NCI-H1436 treated with DMSO at 0.1 percent for 48 hours (cell line): ENCODE measurements at places on chromosomes 12 and 14.

DNA sequence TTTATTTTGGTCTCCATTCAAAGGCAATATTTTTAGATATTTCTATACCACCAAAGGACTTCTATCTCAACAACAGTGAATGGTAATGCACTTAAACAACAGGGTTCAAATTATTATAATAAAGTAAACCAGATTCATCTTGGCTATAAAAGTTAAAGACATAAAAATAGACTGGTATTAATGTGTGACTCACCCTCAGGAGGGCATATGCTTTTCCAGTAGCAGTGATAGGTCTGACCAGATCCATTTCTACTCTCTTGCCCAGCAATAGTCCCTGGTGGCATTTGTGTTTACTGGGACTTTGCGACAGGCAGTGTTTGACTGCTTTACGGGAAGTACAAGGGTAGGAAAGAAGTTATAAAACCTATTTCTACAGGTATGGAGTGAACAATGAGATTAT, 353.2 kb upstream of the ATP2B1 start:
- DNase-seq, result no peak

GRCh38 chr14:92153581-92153980, 31.8 kb downstream of the CPSF2 start:
- no peak for DNase-seq

- no peak for DNase-seq
Measured at GRCh38 chr14:66330916-66331315, 155.3 kb upstream of the CCDC196 start.

DNA sequence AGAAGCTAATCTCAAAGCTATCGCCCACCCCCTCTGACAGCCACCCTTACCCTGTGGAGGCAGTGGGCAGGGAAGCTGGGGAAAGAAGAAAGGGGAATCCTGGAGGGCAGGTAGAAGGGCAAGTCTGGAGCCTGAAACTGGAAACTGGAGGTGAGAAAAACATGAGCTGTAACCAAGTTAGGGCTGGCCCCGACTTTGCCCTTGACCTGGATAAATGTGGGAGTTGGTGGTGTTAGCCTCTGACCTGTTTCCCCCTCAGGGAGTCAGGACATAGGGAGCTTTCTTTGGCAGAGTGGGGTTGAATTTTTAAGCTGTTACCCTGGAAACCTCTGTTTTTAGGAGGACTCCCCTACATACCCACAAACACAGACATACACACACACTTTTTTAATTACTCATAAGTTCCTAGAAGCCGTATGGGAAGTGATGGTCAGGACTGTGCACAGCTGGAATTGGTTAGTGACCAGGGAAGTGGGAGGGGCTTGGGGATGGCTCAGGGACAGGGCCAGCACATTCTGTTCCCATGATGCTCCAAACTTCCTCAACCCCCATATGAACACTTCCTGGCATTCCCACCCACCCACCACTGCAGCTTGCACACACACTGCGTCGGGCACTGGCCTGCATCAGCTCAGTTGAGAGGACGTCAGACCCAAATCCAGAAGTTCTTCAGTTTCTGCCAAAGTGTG, 5.0 kb upstream of the MMP19 start:
- no peak for DNase-seq

DNA sequence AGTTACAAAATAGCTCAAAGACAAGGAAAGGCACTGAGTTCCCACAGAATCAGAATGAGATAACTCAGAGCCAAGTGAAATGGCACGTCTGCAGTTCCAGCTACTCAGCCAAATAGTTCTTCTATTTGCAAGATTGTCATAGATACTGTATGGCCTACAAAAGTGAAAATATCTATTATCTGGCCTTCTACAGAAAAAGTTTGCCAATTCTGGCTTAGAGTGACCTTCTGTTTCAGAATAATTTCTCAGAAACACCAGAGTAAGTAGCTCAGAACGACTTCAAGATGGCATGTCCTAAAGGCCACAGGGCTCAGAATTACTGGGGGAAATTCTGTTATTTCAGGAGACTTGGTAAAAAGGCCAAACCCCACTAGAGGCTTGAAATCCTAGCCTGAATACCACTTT, 10.7 kb upstream of the RTRAF start:
- DNase-seq, result no peak

DNA sequence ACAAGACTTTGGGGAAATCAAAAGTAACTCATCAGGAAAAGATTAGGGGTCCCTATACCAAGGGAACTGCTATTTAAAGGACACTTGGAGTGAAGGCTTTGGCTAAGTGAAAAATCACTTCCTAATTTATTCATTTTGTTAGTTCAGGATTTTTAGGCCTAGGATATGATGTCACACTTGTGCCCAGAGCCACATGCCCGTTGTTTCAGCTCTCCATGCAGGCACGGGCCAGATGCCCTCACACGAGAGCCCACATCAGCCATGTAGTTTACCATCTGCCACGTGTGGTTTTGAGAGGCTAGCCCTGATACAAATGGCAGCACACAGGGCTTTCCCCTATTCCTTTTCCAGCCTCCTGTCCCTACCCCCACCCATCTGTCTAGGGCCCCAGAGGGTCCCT, 11.9 kb upstream of the LRP1-AS start:
- DNase-seq, result no peak

DNA sequence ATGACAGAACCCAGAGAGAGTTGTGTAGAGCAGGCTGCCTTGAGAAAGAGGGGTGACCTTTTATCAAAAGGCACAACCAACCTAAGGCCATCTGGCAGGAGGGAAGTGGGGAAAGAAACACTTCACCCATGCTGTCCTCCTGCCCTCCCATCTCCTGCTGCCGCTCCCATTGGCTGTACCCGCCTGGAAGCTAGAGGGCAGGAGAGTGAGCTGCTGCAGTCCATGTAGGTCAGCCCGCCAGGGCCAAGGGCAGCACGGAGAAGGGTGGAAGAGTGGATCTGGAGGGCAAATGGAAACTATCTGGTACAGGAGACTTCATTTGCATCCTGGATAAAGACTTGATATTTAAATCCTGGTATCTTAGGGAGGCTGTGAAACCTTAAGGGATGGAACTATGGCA, 11.5 kb upstream of the CABP1 start:
- DNase-seq, result no peak

GRCh38 chr14:59428581-59429012, 36.6 kb downstream of the GPR135 start:
- no peak for DNase-seq

- DNase-seq, result no peak
Measured at GRCh38 chr14:66117600-66117999, 368.6 kb upstream of the CCDC196 start.

DNA sequence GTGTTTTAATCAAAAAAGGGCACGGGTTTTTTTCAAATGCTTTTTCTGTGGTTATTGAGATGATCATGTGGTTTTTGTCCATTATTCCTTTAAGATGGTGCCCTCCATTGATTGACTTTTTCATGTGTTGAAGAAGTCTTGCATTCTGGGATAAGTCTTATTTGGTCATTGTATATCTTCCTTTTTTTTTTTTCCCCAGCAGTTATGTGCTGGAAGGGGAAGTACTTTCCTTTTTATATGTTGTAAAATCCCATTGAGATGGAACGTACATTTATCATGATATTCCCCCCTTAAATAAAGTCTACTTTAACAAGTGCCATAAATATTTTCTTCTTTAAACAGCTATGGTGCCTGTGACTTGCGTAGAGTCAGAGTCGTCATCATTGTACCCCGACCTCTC, 24.8 kb upstream of the MUCL1 start:
- no peak for DNase-seq

DNA sequence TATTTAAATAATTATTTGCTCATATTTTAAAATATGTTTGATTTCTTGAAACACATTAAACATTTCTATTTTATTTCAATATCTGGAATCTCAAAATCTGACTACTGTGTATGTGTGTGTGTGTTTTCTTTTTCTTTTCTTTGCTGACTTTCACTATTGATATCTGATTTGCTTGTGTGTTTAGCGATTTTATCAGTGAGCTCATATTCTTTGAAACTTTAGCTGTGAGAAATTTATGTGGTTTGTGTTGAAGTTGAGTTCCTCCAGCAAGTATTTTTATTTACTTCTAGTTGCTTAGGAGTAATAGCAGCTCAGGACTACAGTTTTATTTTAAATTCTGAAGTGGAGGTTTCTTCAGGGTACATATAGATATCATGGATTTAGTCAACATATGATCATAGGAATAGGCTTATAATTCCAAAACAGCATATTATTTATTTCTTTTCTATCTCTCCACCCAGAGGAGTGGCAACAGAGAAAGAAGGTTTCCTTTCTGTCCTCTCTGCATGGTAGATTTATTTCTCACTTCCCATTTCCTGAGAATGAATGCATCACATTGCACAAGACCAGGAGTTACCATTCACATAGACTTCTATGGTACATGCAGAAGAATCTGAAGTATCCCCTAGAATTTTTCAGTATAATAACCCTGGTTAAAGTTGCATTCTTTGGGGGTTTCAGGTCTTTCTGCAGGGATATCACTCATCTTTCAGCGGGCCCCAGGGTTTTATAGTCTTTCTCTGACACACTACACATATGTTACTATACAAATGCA, 60.5 kb downstream of the PTPRQ start:
- DNase-seq, result no peak

DNA sequence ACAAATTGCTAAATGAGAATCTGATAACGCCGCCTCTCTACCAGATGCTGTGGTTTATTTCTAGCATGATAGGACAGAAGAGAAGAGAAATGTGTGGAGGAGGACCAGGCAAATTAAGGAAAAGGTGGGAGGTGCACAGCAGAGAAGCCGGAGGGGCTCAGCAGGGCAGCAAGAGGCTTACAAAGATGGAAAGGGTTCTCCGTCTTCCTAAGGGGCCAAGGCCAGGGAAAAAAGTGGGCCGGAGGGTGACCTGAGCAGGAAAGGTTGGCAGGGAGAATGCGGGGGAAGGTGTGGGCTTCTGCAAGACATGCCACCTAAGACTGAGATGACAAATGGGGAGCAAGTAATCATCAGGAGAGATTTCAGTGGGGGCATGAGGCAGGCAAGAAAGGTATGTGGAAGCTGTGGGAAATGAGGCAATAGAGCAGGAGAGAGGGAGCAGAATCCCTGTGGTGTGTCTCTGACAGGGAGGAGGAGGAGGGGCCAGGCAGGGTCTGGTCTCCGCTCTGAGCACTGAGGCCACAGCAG, 18.7 kb downstream of the MANSC1 start:
- no peak for DNase-seq

DNA sequence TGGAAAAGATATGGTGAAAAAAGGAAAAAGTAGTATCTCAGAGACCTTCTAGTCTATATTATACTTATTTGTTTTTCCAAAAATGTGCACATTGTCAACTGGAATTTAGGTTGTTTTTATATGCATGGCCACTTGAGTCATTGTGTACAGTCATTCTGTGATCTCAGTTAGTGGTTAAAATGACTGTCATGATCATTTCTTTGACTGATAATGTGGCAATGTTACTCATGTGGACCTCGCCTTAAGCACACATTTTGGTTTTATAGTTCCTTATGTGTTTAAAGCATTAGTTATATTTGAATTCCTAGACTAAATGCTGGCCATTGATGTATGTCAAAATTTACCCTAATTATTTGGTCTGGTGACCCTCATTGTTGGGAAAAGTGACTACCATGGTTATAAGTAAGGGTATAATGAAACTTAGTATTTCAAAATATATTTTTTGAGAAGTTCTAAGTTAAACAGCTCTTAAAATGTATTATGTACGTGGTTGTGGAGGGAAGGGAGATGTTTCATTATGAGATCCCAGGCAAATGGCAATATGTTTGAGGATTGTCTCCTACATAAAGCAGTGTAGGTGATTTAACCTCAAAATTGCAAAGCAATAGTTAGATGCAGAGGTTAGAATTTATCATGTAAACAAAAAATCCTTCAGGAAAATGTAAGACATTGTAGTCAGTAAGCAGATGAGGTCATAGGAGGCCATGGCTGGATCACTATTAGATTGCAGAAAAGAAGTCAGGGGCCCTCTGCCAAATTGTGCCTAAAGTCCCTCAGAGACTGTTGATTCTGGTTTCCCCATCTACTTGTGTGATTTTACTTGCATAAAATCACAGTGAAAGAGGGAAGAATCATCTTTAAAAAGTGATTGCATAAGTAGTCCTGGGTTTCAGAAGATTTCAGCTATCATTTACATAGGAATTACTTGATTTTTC, 17.5 kb downstream of the PNMA1 start:
- no peak for DNase-seq

DNA sequence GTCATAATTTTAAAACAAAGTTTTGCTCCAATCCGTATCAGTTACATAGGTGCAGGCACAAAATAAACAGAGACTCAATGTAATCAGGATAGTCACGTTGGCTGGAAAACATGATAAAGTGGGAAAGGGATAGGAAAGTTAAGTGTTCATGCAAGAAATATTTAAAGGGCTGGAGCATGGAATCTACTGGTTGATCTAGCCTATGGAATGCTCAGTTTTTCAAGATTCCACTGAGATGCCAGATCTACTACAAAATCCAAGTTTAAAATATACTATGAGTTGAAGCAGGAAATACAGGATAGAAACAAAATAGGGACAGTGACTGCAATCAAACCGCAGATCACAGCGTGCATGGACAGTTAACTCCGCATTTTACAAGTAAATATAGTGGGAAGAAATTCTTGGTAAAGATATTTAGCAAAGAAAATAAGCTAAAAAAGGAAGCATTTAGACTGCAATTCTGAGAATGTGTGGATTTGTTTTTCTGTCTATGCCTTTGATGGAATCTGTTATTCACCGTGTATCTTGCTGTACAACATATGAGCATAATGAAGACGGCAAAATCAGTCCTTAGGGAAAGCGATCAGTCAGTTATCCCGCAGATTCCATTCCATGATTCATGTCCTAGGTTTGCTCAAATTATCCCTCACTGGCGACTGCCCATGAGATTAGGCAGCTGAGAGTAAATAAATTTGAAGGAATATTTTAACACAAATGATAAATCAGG, 1044.3 kb downstream of the FLRT2 start:
- DNase-seq, result no peak

DNA sequence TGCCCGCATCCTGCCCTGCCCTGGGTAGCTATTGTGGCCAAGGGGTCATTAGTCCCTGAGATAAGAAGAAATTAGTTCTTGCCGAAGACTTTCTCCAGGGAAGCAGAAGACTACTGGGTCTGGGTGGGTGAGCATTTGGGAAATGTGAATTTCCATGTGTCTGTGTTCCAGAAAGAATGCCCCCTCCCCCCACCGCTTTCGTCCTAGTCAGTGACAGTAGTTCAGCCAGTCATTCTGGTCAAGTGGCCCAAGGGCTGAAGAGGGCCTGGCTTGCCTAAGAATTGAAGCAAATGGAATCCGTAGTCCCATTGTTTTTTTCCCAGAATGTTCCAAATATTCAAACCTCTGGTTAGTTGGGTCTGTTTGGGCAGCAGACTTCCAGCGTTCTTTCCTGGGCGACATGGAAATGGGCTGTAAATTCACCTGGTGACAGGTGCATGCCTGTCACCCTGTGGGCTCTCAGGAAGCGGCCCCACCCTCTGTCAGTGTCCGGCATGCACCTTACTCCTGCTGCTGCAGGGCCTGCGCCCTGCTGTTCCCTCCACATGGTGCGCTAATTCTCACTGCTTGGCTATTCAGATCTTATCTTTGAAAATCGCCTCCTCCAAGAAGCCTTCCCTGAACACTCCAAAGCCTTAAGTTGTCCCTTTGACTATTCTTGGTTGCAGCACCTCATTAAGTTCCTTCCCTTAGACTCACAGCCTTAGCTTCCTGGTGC, 1.4 kb upstream of the RFLNA start:
- no peak for DNase-seq

GRCh38 chr12:5177731-5178130, 134.1 kb downstream of the KCNA5 start:
- no peak for DNase-seq
